ENCODE measurements at places on chromosomes 16 and 17.

DNA sequence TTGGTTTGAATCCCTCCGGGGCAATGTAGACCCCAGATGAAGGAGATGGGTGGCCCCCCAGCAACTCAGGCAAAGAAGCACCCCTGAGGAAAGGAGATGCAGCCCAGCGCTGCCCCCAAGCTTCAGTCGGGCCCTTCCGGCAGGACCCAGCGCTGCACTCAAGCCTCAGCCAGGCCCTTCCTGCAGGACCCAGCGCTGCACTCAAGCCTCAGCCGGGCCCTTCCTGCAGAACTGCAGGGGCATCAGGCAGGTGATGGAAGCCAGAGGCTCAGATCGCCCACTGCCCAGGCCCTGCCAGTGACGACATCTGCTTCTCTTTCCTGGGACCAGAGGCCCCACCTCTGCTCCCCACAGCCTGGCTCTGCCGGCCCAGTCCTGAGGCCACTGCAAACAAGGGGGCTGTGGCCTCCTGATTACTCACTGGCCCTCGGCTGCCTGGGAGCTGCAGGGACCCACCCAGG, 7.8 kb downstream of the SOX8 start:
- no peak for DNase-seq

DNA sequence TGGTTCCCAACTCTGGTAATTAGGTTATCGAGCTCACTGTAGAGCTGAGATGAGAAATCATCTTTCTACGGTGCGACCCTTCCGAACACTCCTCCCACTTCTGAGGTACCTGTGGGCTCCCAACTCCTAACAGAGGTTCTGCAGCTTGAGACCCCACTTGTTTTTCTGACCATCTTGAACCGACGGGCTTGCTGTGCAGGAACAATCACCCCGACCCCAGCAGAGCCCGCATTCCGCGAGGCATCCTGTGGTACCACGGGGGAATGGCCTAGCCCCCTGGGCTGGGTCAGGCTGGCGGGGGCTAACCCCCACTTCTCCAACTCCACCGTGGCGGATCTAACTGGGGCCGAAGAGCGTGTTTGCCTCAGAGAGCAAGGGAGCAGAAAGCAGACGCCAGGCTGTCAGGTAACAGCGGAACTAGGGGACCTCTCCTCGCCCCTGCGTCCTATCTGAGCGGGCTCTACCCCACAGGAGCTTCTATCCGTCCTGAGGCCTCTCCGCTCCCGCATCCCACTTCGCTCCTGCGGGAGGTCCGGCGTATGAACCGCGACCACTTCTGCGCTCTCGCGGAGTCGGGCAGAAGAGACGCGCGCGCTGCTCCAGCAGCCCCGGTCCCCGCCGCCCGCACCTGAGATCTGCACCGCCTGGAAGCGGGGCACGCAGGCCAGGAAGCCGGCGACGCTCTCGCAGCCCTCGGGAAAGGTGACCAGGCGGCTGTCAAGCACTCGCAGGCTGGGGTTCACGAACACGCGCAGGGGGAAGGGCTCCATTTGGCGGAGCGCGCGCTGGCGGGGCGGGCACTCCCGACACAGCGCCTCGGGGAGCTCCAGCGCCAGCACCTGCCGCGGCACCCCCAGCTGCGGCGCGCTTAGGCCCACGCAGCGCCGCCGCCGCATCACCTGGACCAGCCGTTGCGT, 761 bp downstream of the PDF start:
- DNase-seq, result no peak

GRCh38 chr17:38578229-38579082, 27.3 kb downstream of the SRCIN1 start:
- no peak for DNase-seq

- DNase-seq, result no peak
Measured at GRCh38 chr16:4200781-4201137, 41.1 kb downstream of the SRL start.

GRCh38 chr17:45018848-45019711, 32.4 kb downstream of the DCAKD start:
- peak; percentile 45 for DNase-seq

GRCh38 chr16:31386157-31386984, 6.8 kb upstream of the ITGAD start:
- DNase-seq, result no peak

DNA sequence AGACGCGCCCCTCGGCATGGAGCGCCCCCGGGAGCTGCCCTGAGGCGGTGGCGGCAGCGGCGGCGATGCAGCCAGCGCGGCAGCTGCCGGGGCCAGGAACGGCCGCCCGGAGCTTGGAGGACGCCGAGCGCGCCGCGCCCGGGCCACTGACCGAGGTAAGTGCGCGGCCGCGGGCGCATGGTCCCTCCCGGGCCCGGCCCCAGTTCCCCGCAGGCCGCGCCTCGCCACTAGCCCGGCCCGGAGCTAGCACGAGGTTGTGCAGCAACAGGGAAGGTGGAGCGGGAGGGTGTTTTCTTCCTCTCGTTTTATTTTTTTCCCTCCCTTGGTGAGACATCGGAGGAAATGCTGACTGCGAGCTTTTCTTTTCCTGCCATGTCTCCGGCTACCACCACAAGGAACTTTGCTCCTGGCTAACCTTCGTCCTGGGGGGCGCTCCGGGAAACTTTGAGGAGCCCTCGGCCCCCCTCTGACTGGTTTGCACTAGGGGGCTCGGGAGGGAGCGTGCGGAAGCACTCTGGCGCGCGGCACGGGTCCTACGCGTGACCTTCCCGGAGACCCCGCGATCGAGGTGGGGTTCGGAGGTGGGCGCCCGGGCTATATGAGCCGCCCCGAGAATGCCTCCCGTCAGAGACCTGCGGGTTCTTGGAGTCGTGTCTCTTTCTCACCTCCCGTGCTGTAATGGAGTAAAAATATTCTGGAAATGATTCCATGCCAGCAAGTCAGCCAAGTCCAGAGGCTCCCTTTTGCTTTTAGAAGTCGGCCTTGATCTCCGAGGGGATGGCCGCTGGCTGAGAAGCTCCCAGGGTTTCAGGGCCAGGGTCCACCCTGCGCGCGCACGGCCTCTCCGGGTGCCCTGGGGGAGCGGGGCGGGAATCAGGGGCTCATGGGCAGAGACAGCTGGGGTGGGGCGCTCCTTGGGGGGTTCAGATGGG, 868 bp downstream of the KCNJ12 start:
- no peak for DNase-seq

DNA sequence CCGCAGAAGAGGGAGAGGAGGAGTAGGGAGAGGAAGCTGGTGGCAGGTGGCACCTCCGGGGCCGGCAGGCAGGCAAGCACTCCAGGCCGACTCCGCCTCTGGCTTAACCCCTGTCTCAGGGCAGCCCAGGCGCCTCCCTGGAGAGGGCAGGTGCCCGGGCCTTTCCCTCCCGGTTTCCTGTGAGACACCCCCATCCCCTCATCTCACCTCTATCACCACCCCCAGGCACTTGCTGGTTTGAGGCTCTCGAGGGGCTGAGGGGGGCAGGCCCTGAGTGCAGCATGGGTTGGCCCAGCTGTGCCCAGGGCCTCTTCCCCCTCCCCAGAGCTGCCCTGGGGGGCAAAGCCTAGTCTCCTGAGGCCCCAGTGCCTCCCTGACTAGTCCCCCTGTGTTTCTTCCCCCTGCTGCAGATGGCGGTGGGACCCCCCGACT, 6.0 kb downstream of the DOC2A start:
- DNase-seq, result no peak

DNA sequence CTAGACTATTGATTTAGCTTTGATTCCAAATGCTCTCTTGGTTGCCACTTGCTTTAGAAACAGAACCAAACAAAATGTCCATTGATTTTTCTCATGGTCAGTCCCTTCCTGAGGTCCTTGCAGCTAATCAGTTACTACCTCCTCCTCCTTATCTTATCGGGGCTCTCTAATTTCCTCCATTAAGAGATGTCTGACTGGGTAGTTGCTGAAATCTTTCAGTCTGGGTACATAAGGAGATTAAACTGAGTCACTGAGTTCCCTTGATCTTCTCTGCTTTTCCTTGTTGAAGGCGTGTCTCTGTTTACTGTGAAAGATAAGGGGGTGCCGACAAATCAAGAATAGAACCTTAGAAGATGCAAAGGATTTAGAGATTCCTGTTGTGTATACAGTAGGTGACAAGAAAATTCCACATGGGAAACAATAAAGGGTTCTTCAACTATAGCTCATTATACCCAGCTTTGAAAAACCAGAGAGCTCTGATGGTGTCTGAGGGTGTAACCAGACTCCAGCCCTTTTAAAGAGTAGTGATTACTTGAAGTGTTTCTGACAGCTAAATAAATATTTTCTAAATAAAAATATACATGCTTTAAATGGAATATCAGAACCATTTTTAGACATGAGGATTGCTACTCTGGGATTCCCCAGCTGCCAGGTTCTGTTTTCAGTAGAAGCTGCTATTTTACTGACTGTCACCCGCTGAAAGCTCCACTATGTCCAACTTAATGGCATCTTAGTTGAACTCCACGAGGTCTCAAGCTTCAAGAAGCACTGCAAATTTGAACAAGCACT, 791.3 kb upstream of the SOX9 start:
- no peak for DNase-seq

DNA sequence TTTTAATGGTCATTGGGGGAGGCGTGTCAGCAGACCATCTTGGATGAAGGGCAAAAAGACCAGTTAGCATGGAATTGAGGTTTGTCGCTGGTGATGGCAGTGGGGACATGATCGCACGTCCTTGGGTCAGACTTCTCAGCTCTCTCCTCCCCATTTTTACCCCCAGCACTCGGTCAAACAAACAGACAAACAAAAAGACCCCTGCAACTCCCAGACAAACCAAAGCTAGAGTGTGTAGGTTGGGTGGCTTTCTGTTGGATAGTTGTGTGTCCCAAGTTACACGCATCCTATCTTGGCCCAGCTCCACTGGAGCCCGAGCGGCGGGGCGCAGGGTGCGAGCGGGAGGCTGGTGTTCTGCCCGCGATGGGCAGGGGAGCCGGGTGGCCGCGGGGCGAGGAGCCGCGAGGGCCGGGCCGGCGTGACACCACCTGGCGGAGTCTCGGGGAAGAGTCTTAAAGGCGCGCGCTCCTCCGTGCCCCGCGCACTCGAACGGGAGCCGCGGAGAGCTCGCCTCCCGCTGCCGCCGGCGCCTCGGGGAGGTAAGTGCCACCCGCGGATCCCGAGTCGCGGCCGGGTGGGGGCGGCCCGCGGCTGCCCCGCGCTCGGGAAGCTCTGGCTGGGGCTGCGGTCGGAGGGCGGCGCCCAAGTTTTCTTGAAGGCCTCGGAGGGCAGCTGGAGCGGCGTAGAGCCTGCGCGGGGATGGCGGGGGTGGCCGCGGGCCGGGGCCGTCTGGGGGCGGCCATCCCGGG, 18.5 kb upstream of the NTN1 start:
- DNase-seq, result no peak

DNA sequence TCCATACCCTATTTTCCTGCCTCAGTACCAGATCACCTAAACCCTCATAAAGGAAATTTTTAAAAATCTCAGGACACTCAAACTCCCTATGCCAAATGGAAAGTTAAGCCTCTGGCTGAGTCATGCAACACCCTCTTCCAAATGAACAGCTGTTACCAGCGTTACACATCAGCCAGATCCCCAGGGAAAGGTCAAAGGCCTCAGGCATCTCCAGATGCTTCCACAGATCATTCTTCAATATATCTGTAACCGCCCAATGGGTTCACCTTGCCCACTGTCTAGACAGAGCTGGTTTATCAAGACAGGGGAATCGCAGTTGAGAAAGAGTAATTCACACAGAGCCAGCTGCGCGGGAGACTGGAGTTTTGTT, 29.1 kb upstream of the SHCBP1 start:
- DNase-seq, result no peak

- peak; percentile 15 for DNase-seq
Measured at GRCh38 chr16:24858219-24859041, 12.7 kb downstream of the SLC5A11 start.

DNA sequence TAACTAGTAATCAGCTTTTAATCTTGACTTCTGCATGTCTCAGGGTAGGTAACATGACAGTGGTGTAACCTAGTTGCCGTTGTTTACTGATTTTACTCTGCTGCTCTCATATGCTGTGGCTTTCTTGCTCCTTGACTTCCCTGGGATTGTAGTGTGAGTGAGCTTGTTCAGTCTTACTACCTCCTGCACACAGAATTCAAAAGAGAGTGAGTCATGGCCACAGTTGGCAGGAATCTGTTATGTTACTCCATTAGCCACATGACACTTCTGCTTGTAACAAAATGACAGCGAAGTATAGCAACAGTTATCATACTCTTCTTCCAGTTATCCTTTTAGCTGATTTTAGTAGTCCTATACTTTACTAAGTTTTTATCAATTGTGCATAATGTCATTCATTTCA, 18.8 kb downstream of the TNRC6A start:
- no peak for DNase-seq

DNA sequence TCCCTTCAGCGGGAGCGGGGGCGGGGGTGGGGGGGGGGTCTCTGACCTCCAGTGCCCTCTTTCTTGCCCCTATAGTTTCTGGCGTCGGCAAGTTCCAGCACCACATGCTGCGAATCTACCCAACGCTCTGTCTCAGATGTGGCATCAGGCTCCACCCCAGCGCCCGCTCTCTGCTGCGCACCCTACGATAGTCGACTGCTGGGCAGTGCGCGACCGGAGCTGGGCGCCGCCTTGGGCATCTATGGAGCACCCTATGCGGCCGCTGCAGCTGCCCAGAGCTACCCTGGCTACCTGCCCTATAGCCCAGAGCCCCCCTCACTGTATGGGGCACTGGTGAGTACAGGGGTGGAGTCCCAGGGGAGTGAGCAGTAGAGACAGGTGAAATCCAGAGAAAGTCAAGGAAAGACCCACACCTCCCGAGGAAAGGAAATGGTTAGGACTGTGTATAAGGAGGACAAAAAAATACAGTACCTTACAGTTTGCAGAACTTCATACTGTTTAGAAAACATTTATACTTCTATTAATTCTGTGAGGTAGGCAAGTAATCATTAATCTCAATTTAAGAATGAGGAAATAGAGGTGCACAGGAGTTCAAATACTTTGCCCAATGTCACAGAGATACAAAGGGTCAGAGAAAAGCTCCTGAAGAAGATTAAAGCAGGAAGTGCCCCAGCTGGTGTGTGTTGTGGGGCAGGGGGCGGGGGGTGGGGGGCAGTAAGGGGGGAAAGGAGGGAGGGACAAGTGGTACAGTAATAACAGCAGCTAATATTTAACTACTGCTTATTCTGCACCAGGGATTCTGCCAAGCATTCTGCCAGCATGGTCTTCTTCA, 2.5 kb downstream of the IRX6 start:
- DNase-seq, result no peak

DNA sequence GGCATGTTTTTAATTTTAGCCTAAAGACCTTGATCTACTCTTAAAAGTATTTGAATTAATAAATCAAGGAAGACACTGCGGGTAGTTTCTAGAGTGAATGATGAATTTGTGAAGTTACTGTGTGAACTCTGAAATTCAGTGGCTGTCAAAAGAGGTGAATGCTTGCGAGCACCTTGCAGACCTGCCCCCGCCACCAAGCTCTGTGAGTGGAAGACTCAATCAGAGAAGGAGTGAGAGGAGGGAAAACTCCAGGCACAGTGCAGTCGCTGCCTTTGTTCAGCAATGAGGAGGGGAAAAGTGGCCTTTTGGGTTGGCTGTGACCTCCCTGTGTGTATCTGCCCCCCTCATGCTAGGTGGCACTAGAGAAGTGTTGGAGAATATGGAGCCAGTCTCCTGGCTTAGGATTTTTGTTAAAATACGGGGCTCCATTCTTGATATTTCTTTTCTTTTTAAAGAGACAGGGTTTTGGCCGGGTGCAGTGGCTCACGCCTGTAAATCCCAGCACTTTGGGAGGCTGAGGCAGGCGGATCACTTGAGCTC, 53.0 kb downstream of the LDHD start:
- no peak for DNase-seq

- DNase-seq, result peak; percentile 84
Measured at GRCh38 chr17:7004398-7005253, 7.8 kb upstream of the RNASEK start.
